EL (cell line): ENCODE measurements at places on chromosomes 2 and 18.

DNA sequence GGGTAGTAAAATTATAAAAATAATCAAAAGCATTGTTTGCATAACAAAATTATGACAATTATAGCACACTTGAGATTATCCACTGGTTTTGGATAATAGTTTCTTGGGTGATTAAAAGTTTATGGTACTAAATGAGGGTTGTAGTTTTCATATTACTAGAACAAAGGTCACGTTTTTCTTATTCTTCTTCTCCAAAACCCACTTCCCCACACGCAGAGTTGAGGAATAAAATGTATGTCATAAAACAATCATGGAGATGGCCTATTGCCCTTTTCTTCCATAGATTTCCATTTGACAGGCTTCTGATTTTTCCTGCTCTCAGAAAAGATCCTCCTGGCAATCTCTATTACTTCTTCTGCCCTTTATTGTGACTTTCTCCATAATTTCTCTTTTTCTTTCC lies 863.9 kb downstream of the ERBB4 start:
- DNase-seq, result no peak

DNA sequence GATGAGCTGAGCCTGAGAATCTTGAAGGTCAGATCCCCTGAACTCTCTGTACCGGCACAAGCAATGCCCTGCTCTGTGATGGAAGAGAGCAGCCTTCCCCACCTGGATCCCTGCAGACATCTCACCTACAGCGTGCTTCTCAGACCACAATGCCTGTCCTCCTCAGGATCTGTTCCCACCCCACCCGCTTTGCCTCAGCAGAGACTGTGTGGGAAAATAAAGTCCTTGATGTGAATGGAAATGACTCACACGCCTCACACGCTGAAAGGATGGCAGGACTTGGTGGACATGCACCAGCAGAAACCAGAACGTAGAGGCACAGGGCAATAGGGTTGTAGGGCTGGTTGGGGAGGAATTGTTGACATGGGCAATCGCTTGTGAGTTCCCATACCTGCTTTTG lies 117.9 kb upstream of the POU3F3 start:
- DNase-seq, result no peak

DNA sequence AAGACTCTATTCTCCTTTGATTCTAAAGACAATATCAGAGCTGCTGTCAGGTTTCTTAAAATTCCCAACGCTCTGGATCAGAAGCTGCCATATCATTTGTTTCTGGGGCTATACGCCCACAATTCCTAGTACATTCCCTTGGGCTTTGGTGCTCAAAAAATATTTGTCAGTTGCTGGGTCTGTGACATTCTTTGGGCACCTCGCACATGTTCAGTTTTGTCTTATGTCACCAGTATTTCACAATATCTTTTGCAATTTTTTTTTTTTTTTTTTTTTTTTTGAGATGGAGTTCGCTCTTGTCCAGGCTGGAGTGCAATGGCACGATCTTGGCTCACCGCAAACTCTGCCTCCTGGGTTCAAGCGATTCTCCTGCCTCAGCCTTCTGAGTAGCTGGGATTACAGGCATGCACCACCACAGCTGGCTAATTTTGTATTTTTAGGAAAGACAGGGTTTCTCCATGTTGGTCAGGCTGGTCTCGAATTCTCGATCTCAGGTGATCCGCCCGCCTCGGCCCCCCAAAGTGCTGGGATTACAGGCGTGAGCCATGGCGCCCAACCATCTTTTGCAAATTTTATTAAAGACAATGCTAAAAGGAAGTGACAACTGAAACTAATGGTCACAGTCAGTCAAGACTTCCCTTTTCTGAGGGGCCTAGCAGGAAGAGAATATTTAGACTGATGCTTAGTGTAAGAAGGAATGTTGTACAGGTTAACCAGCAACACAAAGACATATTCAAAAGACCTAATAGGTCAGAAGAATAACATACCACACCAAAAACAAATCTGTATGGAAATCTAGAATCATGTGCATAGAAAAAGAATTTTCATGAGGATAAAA lies 6.8 kb downstream of the ZNF397 start:
- DNase-seq, result no peak

DNA sequence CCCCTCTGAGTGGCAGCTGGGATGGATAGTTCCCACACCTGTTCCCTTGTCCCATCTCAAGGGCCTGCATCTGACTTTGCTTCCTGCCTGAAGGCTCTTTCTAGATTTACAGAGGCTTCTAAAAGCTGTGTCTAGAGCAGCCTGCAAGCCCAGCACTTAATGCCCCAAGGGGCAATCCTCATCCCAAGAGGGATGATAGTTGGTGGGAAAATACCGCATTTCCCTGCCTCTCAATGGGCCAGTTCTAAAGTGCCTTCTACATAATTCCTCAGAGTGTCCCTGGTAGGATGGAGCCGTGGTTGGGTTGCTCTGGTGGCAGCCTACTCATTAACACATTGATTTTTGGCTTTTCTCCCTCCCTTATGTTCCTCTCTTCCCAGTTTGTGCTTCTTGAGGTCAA lies 29.5 kb downstream of the LAMA3 start:
- peak; percentile 45 for DNase-seq

GRCh38 chr2:181076658-181077057 lies 96.3 kb downstream of the UBE2E3 start:
- DNase-seq, result no peak

DNA sequence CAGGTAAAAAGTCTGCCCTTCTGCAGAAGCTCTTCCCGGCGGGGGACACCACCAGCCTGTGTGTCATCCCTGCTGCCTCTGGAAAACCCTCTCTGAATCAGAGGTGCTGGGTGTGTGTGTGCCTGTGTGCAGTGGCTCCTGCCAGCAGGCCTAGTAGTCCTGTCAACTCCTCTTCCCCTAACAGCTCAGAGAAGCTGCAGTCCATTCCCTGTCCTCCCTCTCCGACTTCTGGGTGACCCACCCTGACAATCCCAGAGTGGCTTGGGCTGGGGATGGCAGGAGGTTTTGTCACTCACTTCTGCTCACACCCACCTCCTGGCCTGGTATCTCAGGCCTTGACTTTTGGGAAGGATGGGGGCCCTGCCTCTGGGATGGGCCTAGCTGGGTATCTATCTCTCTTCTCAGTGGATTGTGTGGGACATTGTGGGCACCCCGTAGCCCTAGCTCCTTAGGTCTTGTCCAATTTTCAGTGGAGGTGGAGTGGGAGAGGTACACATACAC lies 2.3 kb downstream of the WNT10A start:
- DNase-seq, result peak; percentile 31

DNA sequence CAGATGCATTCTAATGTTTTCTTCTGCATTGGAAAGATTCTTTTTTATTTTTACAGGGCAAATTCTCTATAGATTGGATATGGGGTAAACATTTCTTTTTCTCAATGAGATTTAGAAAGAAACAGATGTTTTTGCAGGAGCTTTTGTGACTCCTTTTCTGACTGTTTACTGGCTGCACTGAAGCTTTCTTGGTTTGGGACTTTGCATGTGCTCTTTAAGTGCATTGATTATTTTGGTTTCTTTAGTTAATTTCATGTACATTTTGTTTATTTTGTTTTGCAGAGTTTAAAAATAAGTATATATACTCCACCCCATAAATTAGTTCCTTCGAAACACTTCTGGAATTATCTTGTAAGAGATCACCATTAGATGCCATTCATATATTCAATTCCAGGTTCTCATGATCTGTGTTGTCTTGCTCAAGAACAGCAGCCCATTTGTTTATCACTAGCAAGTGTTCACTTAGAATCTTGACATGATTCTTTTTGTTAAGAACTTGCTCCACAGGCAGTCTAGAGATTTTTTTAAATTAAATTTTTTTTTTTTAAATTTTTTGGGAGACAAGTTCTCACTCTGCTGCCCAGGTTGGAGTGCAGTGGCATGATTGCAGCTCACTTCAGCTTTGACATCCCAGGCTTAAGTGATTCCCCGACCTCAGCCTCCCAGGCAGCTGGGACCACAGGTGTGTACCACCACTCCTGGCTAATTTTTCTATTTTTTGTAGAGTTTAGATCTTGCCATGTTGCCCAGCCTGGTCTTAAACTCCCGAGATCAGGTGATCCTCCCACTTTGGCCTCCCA lies 233.7 kb downstream of the MYCN start:
- no peak for DNase-seq

- DNase-seq, result no peak
These were observed 28.6 kb downstream of the ITM2C start for GRCh38 chr2:230893338-230893737.

DNA sequence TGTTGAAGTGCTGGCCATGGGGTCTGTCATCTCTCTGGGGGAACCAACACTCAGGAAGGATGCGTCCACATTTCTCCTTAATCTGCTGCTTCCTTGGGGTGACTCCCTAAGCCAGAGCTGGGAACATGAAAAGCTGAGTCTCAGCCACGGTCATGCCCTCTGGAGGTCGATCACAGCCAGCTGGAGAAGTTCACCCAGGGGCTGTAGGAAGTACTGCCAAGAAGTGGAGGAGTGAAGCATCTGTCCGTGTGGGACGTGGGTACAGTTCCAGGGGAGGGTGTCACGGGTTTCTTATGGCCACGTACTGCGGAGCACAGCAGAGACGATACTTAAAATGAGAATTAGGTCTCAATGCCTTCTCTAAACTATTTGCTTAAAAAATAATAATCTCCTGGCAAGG lies 42.4 kb upstream of the IGFBP2 start:
- no peak for DNase-seq

DNA sequence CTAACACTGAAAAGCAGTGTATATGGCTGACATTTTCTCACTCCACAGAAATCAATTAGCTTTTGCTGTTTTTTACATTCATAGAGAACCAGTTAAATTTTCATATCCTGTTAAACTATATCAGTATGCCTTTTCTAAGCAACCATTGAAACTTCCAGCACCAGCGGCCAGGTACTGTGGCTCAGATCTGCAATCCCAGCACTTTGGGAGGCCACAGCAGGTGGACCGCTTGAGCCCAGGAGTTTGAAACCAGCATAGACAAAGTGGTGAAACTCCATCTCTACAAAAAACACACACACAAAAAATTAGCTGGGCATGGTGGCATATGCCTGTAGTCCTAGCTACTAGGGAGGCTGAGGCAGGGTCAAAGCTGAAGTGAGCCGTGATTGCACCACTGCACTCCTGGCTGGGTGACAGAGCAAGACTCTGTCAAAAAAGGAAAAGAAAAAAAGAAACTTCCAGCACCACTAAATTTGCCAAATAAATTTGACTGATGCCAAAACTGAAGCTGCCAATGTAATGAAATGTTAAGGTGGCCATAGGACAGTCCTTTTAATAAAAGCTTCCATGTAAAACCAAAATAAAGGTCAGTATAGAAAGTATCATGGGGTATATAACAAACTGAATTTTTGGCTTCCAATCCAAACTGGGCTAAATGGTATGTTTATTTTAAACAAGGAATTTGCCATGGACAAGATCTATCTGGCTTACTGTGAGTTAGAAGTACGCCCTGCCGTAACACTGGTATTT lies 3.5 kb downstream of the SFT2D3 start:
- no peak for DNase-seq

DNA sequence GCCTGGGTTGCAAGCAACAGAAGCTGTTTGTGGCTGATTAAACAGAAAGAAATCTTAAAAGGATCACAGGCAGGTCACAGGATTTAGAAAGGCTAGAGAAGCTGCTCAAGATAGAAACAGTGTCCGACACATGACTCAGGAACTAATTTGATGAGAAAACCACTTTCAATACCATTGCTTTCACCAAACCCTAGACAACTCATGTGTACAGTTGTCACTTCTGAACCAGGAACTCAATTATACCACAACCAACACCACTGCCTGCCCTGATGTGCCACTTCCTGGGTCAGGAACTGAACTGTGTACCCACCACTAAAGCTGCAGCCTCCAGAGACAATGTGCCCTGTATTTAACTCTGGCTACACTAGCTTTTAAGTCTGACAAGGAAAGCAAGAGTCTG lies 56.0 kb downstream of the TMEM247 start:
- no peak for DNase-seq

- DNase-seq, result no peak
These were observed 69.6 kb upstream of the CD28 start for GRCh38 chr2:203636588-203637470.

GRCh38 chr2:12931186-12931844 lies 214.6 kb downstream of the TRIB2 start:
- peak; percentile 50 for DNase-seq

DNA sequence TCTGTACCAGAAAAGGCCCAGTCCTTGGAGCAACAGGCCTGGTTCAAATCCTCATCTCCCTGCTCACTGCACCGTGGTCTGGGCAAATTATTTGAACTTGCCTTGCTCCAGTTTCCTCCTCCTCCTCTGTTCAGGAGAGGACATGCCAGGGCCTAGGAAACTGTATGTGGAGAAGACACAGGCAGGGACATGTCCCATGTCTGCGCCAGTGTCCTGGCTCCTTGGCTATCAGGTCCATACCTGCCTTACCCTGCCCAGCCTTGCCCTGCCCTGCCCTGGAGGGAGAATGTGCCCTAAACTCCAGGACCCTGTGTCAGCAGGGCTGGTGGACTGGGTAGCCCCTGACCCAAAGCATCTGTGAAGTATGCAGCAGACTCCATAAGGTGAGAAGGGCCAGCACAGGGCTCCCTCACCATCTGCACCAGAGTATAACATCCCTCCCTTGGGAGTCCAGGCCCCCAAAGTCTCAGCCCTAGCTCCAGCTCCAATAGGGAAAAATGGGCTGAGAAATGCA lies 165.3 kb downstream of the GALNT1 start:
- DNase-seq, result no peak

- DNase-seq, result peak; percentile 40
These were observed 26.5 kb upstream of the MCFD2 start for GRCh38 chr2:46942143-46942526.

DNA sequence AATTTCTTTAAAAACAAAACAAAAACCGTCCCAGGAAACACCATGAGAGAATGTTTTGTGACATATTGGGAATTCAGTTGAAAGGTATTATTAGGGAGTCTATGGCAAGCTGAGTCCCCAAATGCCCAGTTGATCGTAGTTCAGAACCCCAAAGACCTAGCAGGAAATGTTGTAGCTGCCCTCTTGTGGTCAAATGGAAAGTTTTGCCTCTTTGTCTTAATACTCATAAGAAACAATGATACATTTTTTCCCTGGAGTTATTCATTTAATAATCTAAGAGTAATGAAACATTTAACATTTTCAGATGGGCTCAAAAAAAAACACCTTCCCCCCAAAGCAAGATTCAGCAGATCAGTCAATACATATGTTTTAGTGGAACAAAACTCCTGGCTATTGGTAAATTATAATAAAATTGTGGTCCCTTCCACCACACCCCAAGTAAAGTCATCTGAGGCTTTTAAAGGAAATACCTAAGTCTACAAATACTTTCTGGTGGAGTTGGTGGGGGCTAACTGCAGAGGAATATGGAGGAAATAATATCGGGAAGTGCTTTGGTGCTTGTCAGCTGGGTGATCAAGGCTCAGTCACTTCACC lies 37.8 kb upstream of the EFEMP1 start:
- DNase-seq, result peak; percentile 66

- DNase-seq, result no peak
These were observed 94.0 kb downstream of the GLI2 start for GRCh38 chr2:120829633-120830025.

- DNase-seq, result peak; percentile 13
These were observed 995 bp downstream of the MBD5 start for GRCh38 chr2:148021886-148022285.

- no peak for DNase-seq
These were observed 9.2 kb downstream of the ACOXL start for GRCh38 chr2:110741491-110741980.
